Right lung (tissue), 10 donors: ENCODE measurements at places on chromosomes 5 and 9.

DNA sequence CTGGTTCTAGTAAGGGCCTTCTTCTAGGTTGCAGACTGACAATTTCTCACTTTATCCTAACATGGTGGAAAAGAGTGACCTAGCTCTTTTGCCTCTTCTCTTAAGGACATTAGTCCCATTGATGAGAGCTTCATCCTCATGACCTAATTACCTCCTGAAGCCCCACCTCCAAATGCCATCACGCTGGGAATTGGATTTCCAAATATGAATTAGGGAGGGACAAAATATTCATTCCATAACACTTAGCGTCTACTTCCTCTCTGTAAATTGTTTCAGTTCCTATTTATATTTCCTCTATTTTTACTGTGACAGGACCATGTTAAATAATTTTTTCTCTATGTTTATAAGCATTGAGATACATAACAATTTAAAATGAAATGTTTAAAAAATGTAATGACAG lies 408.8 kb downstream of the CDH10 start:
- no peak for DNase-seq

GRCh38 chr5:138664276-138664943 lies 88.8 kb upstream of the CTNNA1 start:
- DNase-seq = no peak

DNA sequence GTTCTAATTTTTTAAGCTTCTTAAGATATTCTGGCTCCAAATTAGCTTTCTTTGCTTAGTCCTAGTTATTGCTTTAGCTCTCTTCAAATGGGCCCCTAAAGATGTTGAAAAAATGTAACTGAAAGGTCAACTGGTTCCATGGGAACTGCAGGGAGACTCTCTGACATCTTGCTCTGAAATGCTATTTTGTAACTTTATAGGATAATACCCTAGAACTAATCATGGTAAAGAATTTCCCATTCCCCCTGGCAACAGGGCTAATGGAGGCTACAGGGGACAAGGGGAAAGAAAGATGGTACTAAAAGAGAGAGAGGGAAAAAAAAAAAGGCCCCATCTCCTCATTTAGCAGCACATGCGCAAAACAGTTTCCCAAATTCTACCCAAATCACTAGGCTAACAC lies 39.4 kb downstream of the SIL1 start:
- no peak for DNase-seq

GRCh38 chr9:112110777-112111113 lies 64.4 kb downstream of the SUSD1 start:
- DNase-seq = no peak

- DNase-seq = no peak
Measured at GRCh38 chr5:78667461-78668103, 19.0 kb upstream of the LHFPL2 start.
